Calu3 (cell line): ENCODE measurements at places on chromosomes 13 and 19.

DNA sequence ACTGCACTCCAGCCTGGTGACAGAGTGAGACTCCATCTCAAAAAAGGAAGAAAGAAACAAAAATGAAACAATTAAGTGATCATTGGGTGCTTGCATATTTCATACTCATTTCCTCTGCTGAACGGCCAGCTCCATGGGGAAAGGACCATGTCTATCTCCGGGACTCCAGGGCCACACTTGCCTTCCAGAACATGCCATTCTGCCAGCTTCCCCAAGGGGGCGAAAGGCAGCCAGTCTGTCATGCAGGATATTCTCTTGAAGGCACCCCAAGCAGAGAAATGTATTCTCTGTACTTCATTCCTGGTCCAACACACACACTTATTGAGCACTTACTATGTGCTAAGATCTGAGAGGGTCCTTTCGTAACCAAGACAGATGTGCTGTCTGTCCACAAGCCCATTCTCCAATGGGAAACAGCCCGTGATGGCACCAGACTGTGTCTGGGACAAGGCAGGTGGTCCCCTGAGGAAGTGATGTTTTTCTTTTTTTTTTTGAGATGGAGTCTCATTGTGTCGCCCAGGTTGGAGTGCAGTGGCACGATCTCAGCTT is 10.2 kb upstream of the CARM1 start:
- no peak overlapping the region for H3K4me3 ChIP-seq
- peaks cover 11% of the 10 kb centered on the region for H3K4me1 ChIP-seq
- DNase-seq, result peak; percentile 29
- H3K27me3 ChIP-seq, result no peaks in the 10 kb centered on the region
- no peaks in the 10 kb centered on the region for H3K36me3 ChIP-seq

- DNase-seq, result no peak
- H3K36me3 ChIP-seq, result no peaks in the 10 kb centered on the region
- H3K4me3 ChIP-seq, result no peak overlapping the region
- no peaks in the 10 kb centered on the region for H3K27me3 ChIP-seq
Observed at GRCh38 chr19:41018736-41019290, 27.7 kb downstream of the CYP2B6 start.

DNA sequence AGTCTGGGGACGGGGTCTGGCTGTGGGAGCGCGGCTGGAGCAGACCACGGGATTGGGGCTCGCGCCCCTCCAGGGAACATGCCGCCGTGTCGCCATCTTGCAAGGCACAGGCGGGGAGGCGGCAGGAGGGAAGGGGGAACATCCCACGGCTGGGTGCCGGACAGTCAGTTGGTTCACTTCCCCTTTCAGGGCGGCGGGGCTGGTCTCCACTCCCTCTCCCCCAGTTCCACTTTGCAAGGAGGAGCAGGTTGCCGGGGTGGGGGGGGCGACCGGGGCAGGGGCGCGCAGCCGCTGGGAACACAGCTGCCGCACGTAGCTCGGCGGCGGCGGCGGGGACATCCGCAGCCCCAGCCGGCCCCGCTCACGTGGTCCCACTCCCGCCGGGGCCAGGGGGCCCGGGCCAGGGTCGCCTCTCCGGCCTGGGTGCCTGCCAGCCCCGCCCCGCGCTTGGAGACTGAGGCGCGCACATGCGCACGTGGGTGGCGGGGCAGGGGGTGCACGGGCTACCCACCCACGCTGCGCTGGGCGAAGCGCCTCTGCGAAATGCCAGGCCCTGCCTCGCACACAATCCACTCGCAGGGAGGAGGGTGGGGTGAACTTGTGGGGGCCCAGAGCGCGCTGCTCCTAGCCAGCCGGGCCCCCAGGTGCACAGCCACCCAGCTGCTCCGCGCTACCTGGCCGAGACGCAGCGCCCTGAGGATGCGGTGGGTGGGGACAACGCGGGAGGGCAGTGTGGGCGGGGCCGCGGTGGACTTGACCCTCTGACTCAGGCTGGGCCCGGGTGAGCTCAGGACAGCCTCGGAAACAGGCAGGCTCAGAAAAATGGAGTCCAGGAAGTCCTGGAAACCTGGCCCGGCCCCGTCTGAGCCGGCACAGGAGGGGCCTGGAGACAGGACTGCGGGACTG is 6.4 kb downstream of the KLF16 start:
- H3K27me3 ChIP-seq, result no peaks in the 10 kb centered on the region
- H3K4me3 ChIP-seq, result no peak overlapping the region
- peak; percentile 88 for DNase-seq
- peaks cover 24% of the 10 kb centered on the region for H3K36me3 ChIP-seq

GRCh38 chr13:75258159-75258782 is 223.7 kb downstream of the TBC1D4 start:
- no peaks in the 10 kb centered on the region for H3K27me3 ChIP-seq
- H3K36me3 ChIP-seq, result peaks cover 5% of the 10 kb centered on the region
- H3K27ac ChIP-seq, result no peak overlapping the region
- DNase-seq, result no peak

GRCh38 chr13:77853703-77854102 is 64.9 kb downstream of the EDNRB start:
- no peaks in the 10 kb centered on the region for H3K27me3 ChIP-seq
- DNase-seq, result no peak
- H3K36me3 ChIP-seq, result no peaks in the 10 kb centered on the region
- H3K4me3 ChIP-seq, result no peak overlapping the region
- no peaks in the 10 kb centered on the region for H3K4me1 ChIP-seq

DNA sequence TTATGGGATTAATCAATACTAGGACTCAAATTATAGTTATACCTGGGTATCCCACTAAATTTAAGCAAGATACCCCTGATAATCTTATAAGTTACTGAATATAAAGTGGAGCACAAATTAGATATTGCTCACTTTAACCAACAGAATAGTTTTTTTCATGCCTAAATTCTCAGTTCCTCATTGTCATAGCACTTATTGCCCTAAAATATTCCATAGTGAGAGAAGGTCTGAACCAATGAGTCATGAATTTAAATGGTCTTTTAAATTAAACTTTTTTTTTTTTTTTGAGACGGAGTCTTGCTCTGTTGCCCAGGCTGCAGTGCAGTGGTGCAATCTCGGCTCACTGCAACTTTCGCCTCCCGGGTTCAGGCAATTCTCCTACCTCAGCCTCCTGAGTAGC is 42.4 kb downstream of the ZNF136 start:
- no peaks in the 10 kb centered on the region for H3K36me3 ChIP-seq
- DNase-seq, result no peak
- no peaks in the 10 kb centered on the region for H3K27me3 ChIP-seq
- no peak overlapping the region for H3K4me3 ChIP-seq
- H3K27ac ChIP-seq, result no peak overlapping the region
